ENCODE measurements at places on chromosomes 12 and 14.

GRCh38 chr14:70722418-70722817 lies 80.7 kb downstream of the TTC9 start:
- DNase-seq = no peak

DNA sequence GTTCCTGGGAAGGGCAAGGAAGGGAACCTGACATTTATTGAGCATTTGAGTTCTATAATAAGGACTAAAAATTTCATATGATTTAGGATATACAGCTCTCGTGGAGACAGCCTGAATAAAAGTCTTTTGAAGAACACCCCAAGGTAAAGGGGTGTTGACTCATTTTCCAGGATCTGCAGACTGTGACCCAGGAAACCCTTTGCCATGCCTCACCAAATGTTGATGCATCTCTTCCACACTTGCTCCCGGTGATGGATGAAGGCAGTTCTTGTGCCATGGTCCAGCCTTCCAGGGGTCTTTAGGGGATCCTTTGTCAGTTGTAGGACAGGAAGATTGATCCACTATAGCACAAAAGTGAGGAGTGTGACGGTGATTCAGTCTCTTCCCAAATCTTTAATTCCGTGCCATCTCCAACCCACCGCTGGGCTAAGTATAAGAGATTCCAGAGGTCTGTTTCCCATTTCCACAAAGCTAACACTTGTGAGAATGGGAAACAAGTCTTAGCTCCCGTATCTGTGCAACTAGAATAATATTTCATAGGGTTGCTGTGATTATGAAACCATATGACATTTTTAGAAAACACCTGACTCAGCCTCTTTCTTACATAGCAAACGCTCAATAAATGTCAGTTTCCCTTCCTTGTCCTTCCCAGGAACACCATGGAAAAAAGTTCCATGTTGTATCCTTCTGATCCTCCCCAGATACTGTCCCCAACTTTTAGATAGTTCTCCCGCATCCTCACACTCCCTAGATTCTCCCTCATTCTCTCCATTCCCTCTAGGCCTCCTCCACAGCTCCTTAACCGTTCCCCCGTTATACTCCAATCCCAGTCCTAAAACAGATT lies 836 bp downstream of the AAAS start:
- peak; percentile 43 for DNase-seq

GRCh38 chr14:33068626-33069025 lies 129.9 kb downstream of the NPAS3 start:
- DNase-seq = no peak

DNA sequence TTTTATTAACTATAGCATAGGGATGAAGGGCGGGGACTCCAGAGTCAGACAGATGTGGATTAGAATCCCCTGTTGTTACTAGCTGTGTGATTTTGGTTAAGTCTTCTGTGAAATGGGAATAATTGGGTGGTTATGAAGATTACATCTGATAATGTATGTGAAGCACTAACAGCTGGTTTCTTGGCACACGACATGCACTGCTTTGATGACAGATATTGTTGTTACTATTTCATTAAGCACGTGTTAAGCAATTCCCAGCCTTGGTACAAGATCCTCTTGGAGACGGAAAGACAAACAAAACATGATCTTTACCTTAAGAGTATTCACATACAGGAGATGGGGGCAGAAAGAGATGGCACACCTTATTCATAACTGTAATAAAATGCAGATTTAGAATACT lies 7.9 kb downstream of the PPFIBP1 start:
- peak; percentile 66 for DNase-seq

- no peak for DNase-seq
These were observed 1.8 kb downstream of the PTPN6 start for GRCh38 chr12:6952863-6953441.

DNA sequence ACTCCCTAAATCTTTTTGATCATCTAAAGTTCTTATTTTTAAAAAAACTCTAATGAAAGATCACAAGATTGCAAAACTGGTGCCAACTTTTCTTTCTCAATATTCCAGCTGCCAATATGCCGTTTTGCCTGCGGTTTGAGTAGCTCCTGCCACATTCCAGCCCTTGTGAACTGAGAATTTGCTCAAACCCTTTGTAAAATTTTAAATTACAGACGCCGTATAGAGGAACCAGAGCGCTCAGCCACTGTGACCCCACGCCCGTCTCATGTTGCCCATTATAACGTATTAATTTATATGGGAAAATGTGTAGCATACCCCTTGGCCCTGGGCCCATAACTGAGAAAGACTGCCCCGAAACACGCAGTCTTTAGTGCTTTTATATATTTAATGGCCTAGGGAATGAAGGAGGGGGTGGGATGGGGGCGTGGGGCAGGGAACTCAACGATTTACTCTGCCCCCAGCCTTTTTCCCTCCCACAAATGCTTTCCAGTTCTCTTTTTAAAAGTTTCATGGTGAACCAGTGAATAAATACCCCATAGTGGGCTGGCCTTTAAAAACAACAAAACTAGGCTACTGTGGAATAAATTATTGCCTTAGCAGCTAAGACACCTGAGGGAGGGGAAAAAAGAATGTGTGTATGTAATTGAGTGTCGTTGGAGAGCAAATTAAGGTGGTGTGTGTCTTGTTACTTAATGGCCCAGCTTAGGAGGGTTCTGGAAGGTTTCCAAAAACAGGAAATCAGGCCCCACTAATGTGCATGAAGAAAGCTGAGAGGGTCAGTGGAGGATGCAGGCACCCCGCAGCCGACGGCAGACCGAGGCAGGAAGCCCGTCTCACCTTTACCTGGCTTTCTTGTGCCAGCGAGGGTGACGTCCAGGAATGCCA lies 45.7 kb upstream of the RFLNA start:
- peak; percentile 68 for DNase-seq

GRCh38 chr14:63203618-63204406 lies 431 bp upstream of the RHOJ start:
- peak; percentile 92 for DNase-seq

- DNase-seq = no peak
These were observed 31.2 kb downstream of the TC2N start for GRCh38 chr14:91835920-91836843.

- no peak for DNase-seq
These were observed 294.6 kb downstream of the GXYLT1 start for GRCh38 chr12:41850046-41850445.

DNA sequence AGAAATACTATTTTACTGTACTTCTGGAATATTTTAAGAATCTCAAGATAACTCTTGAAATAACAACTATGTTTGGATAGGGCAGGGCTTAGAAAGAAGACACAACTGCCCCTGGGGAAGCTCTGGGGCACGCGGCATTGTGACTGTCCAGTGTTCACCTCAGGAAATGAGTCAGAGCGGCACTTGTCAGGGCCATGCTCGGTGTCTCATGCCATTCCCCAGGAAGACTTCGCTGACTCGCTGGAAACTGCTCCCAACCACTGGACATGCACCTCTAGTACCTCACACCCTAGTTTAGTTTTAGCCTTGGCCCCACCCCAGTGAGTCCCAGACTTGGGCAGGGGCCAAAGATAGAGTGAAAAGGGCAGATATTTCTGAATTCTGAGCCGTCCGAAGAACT lies 192.0 kb downstream of the TTC7B start:
- peak; percentile 22 for DNase-seq

DNA sequence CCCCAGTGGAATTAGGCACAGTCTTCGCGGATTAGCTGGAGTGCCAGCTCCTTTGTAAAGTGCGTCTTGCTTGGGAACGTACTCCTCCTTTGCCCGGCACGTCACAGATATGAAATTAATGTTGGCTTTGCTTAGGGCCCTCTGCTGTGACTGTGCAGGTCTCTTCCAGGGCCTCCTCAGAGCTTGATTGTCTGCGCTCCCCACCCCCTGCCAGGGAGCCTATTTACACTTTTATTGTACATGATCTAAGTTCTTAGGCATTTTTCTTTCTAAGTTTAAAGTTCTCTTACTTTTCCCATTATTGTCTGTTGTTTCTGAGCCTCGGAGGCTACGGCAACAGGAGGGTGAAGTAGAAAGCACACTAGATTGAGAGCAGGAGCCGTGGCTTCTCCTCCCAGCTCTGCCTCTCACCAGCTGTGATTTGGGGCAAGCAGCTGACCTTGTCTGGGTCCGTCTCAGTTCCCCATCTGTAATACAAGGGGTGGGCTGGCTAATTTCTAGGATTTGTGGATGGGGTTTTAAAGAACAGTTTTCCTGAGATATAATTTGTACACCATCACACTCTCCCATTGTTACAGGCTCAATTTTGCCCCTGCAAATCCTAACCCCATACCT lies 81.8 kb downstream of the TSPAN9 start:
- peak; percentile 68 for DNase-seq

DNA sequence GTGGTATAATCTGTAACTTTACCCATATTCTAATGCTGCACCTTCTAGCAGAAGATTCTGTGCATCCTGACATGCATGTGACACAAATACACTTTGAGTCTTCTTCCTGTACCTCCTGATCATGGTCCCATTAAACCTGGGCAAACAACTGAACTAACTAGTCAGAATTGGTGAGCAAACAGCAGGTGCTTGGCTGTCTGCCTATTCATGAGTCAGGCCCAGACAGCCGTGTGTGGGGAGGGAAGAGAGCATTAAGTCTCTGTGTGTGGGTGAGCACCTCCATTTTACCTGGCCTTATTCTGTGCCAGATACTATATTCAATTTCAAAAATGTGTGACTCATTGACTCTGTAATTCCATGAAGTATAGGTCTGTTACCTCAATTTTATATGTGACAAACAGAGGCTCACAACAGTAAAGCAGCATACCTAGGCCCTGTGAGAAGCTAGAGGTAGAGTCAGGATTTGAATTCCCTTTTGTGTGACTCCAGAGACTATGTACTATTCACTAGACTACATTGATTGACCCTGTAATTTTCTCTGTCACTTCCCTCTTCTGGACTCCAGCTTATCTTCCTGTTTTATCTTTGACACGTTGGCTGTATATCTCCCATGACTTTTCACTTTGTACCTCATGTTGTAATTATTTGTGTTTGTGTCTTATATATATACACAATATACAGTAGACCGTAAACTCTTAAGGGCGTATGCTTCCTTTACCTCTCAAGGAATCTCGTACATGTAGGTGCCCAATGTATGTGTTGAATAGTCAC lies 32.2 kb downstream of the SUSD6 start:
- no peak for DNase-seq

- peak; percentile 49 for DNase-seq
These were observed 191.4 kb downstream of the KITLG start for GRCh38 chr12:88388566-88389540.

DNA sequence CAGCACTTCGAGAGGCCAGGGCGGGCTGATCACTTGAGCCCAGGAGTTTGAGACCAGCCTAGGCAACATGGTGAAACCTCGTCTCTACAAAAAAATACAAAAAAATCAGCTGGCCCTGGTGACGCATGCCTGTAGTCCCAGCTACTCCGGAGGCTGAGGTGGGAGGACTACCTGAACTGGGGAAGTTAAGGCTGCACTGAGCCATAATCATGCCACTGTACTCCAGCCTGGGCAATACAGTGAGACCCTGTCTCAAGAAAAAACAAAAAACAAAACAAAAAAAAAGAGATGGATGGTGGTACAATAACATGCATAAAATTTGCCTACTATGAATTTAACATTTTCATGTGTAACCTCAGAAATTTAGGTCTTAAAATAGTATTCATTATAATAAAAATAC lies 2.2 kb downstream of the THAP2 start:
- DNase-seq = no peak

GRCh38 chr12:95130096-95130495 lies 56.7 kb upstream of the NR2C1 start:
- DNase-seq = no peak

GRCh38 chr12:130862161-130862560 lies 9.7 kb upstream of the RAN start:
- no peak for DNase-seq

DNA sequence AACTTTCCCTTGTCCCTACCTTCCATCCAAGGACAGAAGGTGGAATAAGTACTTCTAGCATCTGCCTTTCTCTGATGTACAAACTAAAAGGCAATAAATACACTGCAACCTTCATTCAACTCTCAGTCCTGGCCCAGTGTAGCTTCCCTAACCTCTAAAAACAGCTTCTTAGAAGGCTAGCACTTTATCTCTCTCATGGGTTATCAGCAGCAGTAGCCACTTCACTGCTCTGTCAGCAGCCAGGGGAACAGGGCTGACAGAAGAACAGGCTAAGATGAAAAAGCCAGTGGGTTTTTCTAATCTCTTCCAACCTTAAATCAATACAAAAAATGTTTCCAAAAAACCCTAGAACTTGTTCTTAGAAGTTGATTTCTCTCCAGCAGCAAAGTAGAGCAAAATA lies 13.2 kb downstream of the BAZ2A start:
- DNase-seq = no peak

- DNase-seq = no peak
These were observed 34.7 kb downstream of the FOS start for GRCh38 chr14:75313294-75313693.

GRCh38 chr12:41344776-41345470 lies 156.8 kb downstream of the PDZRN4 start:
- no peak for DNase-seq

- no peak for DNase-seq
These were observed 949.2 kb downstream of the TRHDE start for GRCh38 chr12:73221398-73221797.

DNA sequence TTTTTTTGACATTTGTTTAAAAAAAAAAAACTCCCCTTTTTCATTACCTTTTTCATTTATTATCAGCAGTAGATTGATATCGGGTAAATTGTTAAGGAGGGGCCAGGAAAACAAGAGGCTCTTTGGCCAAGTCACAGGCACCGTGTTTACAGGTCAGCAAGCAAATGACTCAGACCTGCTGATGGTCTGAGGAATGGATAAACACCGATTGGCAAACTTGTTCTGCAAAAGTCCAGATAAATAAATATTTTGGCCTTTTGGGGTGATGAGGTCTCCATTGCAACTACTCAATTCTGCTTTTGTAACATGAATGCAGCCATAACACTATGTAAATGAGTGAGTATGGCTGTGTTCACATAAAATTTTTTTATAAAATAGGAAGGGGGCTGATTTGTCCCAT lies 94.0 kb downstream of the RPS29 start:
- no peak for DNase-seq

- no peak for DNase-seq
These were observed 17.4 kb upstream of the PSMA3 start for GRCh38 chr14:58227096-58227819.

DNA sequence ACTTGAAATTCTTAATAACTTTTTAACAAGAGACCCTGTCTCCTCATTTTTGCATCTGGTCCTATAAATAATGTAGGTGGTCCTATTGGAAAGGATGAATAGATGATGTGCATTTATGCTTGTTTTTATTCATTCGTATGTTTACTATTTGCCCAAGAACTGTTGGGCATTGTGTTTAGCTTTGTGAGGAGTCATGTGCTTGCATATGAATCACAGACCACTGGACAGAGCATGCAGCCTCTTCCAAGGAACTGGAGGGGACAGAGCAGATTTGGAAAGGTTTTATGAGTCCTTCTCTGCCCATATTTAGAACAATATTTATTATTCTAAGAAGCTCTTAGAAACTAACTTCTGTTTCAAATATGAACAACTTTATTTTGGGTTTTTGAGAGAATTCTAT lies 414.0 kb downstream of the SOX5 start:
- no peak for DNase-seq

- peak; percentile 77 for DNase-seq
These were observed 4.9 kb downstream of the VAMP1 start for GRCh38 chr12:6465467-6466183.

DNA sequence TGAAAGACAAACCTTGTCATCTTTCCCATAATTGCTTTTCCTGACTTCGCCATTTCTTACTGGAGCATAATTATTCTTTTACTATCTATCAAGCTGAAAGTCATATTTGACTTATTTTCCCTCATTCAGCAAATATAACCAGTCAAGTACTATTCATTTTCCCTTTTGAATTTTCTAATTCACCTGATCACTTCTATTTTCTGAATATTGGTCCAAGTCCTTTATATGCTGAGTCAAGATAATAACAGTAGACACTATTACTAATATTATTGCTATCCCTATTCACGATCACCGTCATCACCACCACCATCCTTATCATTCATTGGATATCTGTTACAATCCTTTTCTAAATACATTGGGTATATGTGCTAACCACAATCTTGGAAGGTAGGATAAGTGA lies 728.0 kb downstream of the NOVA1 start:
- no peak for DNase-seq

All from AG10803 (cell line).